ENCODE measurements at places on chromosomes 2 and 18. TPM values are rescaled to one million over a fixed set of nuclear protein-coding genes. Genes with fewer than 3 reads are reported as not detected.

DNA sequence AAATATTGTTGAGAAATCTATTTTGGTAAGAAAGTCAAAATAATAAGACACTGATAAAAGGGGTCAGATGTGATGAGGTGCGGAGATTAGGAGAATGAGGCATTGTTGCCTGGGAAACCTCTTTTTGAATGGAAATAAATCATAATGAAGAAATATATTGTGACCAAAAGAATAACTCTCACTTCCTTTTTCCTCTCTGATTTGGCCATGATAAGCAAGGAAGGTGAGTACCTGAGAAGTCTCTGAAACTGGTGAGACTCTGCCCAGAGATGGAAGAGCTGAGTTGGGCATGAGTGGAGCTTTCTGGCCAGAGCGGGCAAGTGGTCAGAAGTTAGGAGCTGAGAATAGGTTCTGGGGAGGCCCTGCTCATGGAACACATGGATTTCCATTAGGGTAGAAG is 11.8 kb downstream of the LAMA3 start:
- DNase-seq: no peak

DNA sequence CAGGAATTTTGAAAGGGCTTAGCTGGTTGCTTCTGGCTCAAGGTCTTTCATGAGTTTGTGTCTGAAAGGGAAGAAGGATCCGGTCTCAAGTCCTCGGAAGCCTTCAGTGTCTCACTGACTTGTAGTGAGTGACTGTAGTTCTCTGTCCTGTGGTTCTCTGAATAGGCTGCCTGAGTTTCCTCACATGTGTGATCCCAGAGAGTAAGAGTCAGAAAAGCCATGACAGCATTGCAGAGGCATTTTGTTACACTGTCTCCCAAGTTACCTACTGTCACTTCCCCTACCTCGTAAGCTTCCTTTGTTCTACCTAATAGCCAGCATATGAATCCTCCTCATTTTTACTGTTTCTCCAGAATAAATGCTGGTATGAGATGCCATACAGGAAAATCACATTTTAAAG is 709.1 kb upstream of the CHAC2 start:
- DNase-seq: peak; percentile 45

MC2R gene
- total RNA-seq: not detected

DNA sequence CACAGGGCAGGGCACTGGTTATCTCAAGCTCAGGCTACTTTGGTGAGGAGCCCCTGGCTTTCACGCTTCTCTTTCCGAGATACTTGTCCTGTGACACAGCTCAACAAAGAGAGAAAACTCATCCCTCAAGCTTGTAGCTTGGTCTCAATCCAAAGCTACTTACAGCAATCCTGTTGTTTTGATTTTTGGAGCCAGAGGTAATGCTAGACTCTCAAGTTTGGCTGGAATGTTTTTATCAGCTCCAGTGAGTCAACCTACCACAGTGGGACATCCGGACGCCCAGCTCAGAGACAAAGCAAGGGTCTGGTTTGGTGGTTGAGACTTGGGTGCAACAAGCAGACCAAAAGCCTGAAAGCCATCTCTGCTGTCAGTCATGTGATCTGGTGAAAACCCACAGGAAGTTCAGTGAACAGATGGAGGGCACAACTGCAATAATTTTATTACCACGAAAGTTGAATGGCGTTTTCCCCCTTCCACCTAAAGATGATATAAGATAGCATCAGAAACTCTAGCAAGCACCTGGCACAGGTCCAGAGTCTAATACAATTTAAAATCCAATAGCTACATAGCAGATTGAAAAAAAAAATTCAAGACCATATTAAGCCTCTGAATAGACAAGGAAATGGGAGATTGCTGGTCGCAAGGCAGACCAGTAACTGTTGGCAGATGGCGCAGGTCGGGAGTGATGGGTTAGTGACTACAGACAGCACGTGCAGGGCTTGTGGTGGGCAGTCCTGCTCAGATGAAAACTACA is 102.3 kb upstream of the SMAD7 start:
- peak; percentile 97 for DNase-seq

DNA sequence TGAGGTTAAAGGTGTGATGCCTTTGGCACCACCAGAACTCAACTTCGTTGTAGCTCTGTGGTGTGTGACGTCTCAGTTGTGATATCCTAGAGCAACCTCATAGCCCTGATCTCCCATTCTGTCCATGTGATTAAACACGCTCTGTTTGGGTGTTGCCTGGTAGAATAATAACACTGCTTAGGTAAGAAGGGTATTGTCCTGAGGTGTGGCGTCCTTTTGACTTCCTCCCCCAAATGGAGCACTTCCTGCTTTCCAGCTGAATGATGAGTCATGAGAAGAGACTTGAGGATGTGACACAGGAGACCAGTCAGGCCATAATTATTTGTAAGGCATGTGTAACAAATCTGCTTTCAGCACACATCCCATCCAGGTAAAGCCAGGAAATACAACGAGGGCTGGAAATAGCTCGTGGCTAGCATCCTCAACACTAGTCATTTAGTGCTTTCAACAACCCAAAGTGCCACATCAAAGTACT is 100.7 kb downstream of the RAPGEF4 start:
- no peak for DNase-seq

- DNase-seq: no peak
These were observed 119.2 kb upstream of the TMEM18 start for GRCh38 chr2:796141-796985.

GRCh38 chr2:40773291-40773690 is 321.4 kb upstream of the SLC8A1 start:
- DNase-seq: no peak

- DNase-seq: no peak
These were observed 17.7 kb downstream of the BCL11A start for GRCh38 chr2:60535685-60536312.

- DNase-seq: no peak
These were observed 7.5 kb downstream of the MYO1B start for GRCh38 chr2:191252699-191253098.

ARHGEF4 gene
- total RNA-seq: 1.1 TPM

GRCh38 chr2:71923887-71924533 is 223.7 kb downstream of the CYP26B1 start:
- DNase-seq: peak; percentile 79

- no peak for DNase-seq
These were observed 399.0 kb upstream of the ID2 start for GRCh38 chr2:8282858-8283252.

Data from myocyte (in vitro differentiated cells).